GM12865 (cell line): ENCODE measurements at places on chromosomes 3 and 15.

DNA sequence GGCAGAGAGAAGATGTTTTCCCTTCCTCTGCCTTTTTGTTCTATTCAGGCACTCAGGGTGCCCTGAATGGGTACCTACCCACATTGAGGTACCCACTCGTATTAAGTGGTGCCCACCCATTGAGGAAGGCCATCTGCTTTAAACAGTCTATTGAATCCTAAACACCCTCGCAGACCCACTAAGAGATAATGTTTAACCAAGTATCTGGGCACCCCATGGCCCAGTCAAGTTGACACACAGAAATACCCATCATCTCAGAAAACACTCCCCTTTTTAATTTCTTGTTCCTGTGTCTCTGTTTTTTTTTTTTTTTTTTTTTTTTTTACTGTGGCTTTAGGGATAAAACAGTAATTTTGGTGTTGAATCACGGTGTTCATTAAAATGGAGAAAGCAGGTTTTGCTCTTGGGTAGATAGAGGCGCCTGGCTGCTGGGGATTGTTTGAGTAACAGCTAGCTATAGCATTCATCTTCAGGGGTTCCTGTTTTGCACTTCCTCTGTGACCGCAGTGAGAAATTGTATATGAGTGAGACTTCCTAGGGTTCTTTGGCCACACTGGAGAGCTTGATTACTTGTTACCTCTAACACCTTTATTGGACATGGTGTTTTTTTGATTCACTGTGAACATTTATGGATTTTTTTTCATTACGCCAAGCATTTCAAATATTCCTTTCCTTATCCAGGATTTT, 259.1 kb downstream of the PTPRG start:
- no peak for DNase-seq

GRCh38 chr3:181919375-181919774, 207.7 kb downstream of the SOX2 start:
- no peak for DNase-seq

DNA sequence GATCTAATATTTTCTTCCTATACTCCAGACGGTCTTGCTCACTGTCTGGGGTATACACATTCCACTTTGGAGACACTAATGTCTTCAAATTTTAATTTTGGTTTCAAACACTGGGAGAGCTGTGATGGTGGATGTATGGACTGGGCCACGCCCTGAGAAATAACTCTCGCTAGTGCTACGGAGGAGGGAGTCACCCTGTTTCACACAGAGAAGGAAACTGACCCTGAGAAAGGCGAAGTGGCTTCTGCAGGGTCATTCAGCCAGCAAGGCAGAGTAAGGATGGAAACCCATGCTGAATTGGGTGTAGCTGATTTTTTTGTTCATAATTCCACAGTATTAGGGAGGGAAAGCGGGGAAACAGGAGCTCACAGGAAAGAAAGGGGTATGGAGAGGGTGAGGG, 8.6 kb upstream of the SKIC8 start:
- DNase-seq, result no peak

DNA sequence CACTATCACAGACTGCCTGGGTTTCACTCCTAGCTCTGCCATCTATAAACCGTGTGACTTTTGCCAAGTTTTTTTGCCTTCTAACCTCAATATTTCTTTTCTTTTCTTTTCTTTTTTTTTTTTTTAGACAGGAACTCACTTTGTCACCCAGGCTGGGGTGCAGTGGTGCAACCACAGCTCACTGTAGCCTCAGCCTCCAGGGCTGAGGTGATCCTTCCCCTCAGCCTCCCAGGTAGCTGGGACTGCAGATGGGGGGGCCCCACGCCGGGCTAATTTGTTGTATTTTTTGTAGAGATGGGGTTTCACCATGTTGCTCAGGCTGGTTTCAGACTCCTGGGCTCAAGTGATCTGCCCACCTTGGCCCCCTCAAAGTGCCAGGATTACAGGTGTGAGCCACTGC, 3.2 kb upstream of the ADAM10 start:
- no peak for DNase-seq

DNA sequence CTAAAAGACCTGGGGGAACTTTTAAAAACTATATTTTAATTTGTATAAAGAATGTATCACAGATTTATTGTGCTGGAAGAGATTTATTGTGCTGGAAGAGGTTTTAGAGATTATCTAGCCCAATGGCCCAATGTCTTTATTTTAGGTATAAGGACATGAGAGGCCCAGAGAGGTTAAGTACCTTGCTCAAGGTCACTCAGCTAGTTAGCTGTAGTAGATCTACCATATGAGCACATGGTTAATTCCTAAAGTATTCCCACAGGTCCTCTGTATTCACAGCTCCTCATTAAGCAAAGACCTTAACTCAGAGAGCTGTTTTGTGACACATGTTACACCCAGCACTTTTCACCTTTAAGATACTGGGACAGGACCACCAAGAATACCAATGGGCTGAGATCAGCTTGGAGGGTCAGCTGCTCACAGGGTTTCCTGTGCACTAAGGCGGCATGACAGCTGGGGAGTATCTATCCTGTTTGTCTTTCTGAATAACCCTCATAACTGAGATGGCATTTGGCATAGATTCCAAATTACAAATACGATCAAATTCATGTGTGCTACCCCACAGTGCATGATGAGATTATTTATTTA, 143.1 kb upstream of the TBL1XR1 start:
- DNase-seq, result no peak

- DNase-seq, result no peak
Measured at GRCh38 chr3:85495602-85496001, 536.8 kb downstream of the CADM2 start.

- DNase-seq, result peak; percentile 79
Measured at GRCh38 chr3:172138792-172139507, 99.6 kb downstream of the FNDC3B start.

- DNase-seq, result no peak
Measured at GRCh38 chr15:60370105-60370868, 27.5 kb downstream of the ANXA2 start.

GRCh38 chr3:172106989-172107388, 67.6 kb downstream of the FNDC3B start:
- peak; percentile 92 for DNase-seq
